ENCODE measurements at places on chromosomes 1 and 21.

DNA sequence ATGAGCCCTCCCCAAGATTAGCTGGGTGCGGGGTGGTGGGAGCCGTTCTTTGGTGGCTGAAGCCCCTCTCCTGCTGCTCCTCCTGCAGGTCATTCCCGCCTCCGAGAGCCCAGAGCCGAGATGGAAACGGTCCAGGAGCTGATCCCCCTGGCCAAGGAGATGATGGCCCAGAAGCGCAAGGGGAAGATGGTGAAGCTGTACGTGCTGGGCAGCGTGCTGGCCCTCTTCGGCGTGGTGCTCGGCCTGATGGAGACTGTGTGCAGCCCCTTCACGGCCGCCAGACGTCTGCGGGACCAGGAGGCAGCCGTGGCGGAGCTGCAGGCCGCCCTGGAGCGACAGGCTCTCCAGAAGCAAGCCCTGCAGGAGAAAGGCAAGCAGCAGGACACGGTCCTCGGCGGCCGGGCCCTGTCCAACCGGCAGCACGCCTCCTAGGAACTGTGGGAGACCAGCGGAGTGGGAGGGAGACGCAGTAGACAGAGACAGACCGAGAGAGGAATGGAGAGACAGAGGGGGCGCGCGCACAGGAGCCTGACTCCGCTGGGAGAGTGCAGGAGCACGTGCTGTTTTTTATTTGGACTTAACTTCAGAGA lies 448 bp downstream of the G0S2 start:
- peak; percentile 61 for DNase-seq

DNA sequence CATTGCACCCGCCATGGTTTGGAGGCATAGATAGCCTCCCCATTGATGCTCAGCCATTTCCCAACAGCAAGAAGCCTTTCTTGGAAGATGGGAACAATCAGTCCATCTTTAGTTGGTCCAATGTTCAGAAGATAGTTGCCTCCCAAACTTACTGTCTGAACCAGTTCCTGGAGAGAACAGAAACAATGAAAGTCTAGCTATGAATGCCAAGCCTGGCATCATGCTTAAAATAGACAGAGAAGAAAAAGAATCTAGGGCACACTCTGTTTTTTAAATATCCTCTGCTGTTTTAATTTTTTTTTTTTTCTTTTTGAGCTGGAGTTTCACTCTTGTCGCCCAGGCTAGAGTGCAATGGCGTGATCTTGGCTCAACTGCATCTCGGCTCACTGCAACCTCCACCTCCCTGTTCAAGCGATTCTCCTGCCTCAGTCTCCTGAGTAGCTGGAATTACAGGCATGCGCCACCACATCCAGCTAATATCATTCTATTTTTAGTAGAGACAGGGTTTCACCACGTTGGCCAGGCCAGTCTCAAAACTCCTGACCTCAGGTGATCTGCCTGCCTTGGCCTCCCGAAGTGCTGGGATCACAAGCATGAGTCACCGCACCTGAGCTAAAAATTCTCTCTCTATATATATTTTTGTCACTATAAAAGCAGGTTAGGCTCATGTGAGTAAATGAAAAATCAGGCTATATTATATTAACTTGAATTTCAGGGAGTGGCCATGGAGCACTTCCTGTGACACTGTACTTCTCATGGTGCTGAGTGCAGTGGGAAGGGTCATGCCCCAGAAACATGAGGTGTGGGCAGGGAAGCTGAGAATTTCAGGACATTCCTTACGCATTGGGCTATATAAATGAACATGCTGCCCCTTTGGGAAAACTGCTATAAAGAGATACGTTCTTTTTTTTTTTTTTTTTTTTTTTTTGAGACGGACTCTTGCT lies 19.1 kb downstream of the FUCA1 start:
- no peak for DNase-seq

- no peak for DNase-seq
Measured at GRCh38 chr1:169601096-169601881, 15.0 kb upstream of the F5 start.

- DNase-seq, result no peak
Measured at GRCh38 chr1:205318231-205318991, 3.1 kb downstream of the NUAK2 start.

GRCh38 chr1:154342836-154343472 lies 17.6 kb downstream of the ATP8B2 start:
- DNase-seq, result no peak

GRCh38 chr1:90074566-90074965 lies 79.7 kb downstream of the ZNF326 start:
- DNase-seq, result no peak

DNA sequence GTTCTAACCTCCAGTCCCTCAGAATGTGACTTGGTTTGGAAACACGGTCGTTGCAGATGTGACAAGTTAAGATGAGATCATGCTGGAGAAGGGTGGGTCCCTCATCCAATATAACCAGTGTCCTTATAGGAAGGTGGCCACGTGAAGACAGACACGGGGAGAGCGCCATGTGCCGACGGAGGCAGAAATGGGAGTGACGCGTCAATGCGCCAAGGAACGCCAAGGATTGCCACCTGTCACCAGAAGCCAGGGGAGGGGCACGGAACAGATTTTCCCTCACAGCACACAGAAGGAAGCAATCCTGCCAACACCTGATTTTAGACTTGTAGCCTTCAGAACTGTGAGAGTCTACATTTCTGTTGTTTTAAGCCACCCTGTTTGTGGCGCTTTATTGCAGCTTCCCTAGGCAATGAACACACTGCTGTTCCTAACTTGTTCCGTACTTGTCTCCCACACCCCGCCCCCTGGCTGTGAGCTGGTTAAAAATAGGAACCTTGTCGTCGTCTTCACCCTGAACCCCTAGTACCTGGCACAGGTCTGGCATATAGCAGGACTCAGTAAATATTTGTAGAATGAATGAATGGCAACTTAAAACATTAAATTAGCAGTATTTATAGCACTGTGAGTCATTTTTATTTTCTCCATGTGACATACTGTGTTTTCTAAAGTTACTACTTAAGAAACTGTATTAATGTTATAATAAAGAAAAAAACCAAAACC lies 14.2 kb downstream of the RIMS3 start:
- DNase-seq, result peak; percentile 92

DNA sequence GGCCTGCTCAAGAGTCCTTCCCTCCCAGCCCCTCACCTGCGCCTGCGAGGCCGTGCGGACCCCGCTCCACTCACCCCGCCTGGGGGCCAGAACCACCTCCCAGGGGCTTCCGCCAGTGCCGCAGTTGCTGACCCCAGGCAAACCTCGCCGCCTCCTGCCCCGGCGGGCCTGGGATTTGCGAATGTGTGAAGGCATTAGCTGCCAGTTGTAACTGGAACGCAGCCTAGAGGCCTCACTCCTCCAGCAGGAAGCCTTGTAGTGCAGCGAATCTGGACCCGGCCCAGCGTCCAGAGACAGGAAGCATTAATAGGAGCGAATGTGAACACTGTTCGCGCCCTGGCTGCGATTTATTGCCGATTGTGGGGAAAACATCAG lies 140.9 kb upstream of the ARHGEF16 start:
- DNase-seq, result peak; percentile 79

DNA sequence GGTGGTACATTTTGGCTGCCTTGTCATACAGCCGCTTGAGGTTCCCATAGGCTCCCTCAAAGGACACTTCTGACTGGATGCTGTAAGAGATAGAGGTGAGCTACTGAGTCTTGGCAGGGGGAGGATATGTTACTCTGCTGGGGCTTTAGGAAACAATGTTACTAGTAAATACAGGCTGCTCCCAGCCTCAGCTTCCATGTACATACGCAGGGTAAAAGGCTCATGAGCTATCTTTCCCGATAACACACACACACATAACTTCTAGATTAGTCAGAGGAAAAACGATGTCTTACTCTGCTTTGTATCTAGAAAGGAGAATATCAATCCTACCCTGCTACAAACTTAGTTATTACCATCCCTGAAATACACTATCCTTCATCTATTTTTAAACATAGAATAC lies 14.3 kb downstream of the SMG5 start:
- no peak for DNase-seq

- DNase-seq, result peak; percentile 14
Measured at GRCh38 chr1:181038399-181038873, 4.7 kb downstream of the MR1 start.

DNA sequence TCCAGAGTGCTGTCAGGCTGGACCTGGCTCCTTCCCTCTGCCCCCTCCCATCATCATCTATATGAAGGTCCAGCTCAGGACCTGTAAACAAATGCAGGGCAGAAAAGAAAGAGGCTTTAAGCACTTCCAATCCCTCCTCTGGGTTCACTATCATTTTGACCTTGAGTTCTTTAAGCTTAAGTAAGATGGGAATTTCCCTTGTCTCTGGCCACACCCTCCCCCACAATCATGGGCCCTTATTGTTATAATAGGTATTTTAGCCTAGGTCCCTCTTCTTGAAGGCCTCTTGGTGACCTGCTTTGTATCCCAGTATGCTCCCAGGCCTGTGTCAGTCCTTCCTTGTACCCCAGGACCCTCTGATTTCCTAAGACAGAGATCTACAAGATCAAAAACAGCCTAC lies 45.1 kb upstream of the EPS15 start:
- DNase-seq, result no peak

DNA sequence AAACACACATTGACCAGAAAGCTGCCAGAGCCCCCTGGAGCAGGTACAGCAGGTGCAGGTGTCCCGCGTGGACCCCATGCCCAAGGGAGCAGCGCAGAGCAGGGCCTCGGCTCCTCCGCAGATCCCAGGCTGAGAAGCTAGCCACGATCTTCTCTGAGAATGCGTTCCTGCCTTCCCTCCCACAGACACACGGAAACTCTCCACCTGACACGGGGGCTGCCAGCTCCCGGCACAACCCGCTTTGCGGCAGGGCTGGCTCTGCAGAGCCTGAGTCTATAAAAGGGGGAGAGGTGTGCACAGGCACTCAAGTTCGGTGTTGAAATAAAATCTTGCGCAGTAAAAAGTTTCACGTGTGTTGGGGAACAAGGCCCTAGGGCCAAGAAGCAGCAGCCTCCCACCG lies 9.6 kb downstream of the MEGF6 start:
- DNase-seq, result no peak

- DNase-seq, result no peak
Measured at GRCh38 chr21:17539323-17539722, 26.5 kb downstream of the CXADR start.

DNA sequence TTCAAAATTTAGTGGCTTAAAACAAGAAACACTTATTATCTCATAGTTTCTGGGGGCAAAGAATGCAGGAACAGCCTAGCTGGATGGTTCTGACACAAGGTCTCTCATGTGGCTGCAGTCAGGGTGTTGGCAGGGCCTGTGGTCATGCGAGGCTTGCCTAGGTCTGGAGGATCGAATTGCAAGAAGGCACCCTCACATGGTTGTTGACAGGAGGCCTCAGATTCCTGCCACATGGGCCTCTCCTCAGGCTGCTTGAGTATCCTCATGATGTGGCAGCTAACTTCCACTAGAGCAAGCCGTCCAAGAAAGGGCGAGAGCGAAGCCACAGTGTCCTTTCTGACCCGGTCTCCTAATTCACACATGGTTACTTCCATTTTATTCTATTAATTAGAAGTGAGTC lies 6.2 kb upstream of the NRIP1 start:
- DNase-seq, result no peak

DNA sequence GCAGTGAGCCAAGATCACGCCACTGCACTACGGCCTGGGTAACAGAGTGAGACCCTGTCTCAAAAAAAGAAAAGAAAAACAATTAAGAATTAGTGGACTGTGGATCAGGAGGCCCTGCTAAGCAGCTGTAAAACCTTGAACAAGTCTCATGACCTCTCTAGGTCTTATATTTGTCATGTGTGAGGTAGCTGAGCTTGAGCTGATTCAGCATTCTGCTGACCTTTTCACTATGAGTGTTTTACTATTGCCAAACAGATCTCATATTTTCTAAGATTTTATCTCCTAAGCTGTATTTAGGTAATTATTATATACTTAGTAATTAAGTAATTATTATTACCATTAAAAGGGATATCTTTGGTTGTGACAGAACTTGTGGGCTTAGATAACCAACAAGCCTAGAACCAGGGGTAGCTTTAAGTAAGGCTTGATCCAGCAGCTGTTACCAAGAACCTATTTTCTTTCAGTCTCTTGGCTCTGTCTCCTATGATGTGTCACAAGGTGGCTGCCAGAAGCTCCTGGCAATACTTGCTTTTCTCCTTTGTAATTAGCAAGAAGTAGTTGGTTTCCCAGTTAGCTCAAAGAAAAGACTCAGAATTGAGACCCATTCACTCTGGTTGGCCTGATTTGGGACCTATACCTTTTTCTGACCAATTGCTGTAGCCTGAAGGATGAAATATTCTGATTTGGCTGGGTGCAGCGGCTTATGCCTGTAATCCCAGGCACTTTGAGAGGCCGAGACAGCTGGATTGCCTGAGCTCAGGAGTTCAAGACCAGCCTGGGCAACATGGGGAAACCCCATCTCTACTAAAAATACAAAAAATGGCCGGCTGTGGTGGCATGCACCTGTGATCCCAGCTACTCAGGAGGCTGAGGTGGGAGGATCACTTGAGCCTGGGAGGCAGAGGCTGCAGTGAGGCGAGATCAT lies 8.5 kb upstream of the ZC3H12A start:
- no peak for DNase-seq
